Right renal pelvis (tissue), 4 donors: ENCODE measurements at places on chromosomes 5 and 9. TPM values are rescaled to one million over a fixed set of nuclear protein-coding genes. Genes with fewer than 3 reads are reported as not detected.

- no peak for DNase-seq
Measured at GRCh38 chr5:43873791-43874190, 270.8 kb downstream of the NNT start.

GRCh38 chr5:156799171-156799570 lies 50.9 kb upstream of the PPP1R2B start:
- DNase-seq: no peak

CCL28 gene
- 2.8 TPM for polyA plus RNA-seq

LRRC19 gene
- polyA plus RNA-seq: 11.9 TPM
